Activated naive CD4-positive, alpha-beta T cell treated with anti-CD3 and anti-CD28 coated beads, Interleukin-2, amount 50 U/mL, for 16 hours (primary cell): ENCODE measurements at places on chromosomes 13 and 19.

DNA sequence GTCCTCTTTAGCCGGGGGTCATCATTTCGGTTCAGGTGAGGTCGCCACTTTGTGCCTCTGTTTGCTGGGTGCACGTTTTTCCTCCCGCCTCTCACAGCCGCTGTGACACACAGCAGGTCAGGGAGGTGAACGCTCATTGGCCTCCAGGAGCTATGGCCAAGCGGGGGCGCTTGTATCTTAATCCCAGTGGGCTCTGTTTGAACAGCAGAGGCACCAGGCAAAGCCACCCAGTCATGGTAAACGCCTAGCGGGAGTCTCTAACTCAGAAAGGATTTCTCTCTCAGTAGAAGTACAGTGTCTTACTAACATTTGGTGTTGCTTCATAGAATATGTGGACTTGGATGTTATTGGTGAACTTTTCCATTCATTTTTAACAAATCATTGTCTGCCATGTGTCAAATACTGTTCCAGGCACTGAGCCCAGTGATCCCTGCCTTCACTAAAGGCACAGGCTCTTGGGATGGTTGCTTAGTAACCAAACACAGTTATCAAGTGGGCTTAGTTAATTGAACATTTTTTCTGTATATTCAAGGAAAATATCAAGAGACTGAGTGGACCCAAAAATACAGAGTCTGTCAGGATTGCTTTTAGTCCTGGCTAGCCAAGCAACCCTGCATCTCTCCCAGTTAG, 186.7 kb downstream of the STK24 start:
- DNase-seq: no peak

DNA sequence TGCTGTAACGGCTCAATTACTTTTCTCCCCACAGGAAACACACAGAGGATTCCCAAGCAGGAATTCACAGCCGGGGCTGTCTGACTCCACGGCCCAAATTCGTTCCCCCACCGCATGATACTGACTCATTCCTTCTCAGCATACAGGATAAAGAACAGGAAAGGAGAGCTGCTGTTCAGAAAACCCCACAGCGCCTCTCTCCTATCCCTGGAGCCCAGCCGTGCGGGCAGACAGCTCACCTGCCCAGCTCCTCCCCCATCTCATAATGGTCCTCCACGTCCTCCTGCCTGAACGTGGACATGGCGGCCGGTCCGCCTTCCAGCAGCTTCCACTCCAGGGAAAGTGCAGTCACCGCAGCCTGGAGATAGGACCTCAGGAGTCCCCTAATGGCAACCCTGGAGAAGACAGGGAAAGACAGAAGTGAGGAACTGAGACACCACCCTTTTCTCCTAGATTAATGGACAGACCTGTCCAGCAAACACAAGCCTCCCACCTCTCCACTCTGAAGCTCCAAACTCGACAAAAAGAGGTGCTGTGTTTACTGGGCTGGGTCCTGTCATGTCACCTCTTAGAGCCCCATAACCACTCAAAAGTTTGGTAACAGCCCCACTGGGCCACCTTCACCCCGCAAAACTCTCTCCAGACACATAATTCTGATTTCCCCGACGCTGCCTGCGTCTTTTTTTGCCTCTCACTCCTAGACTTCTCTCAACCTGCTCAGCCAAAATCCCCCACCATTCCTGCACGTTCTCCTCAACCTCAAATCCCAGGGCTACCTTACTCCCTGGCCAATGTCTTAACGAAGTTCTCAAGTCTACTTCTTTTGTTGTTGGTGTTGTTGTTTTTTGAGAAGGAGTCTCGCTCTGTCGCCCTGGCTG, 1.2 kb downstream of the DAPK3 start:
- no peak for DNase-seq

DNA sequence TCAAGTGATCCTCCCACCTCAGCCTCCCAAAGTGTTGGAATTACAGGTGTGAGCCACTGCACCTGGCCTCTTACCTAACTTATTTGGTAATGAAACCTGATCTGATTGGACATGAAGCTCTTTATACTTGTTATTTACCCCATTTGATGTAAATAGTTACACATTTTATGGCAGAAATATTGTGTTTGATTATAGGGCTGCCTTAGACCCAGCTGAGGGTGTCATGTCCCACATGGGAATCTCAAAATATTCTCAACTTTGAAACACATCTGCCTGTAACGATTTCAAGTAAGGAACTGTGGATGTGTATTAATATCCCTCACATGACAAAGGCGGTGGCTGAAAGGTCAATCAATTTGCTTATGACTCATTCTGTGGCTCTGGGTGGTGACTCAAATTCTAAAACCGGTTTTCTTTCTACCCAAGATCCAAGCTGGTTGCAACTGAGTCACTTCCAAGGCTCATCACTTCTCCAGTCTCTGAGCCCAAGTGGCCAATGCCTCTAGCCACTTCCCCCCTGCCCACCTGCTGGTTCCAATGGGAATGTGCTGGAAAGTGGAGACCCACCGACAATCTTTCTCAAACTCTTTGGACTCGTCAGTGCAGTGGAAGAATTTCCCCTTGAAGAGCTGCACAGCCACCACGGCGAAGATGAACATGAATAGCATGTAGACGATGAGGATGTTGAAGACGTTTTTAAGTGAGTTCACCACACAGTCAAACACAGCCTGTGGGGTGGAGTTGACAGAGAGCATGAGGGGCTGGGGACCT, 110.9 kb downstream of the IER2 start:
- no peak for DNase-seq

GRCh38 chr19:55635334-55635717, 5.5 kb upstream of the ZNF580 start:
- DNase-seq: no peak

DNA sequence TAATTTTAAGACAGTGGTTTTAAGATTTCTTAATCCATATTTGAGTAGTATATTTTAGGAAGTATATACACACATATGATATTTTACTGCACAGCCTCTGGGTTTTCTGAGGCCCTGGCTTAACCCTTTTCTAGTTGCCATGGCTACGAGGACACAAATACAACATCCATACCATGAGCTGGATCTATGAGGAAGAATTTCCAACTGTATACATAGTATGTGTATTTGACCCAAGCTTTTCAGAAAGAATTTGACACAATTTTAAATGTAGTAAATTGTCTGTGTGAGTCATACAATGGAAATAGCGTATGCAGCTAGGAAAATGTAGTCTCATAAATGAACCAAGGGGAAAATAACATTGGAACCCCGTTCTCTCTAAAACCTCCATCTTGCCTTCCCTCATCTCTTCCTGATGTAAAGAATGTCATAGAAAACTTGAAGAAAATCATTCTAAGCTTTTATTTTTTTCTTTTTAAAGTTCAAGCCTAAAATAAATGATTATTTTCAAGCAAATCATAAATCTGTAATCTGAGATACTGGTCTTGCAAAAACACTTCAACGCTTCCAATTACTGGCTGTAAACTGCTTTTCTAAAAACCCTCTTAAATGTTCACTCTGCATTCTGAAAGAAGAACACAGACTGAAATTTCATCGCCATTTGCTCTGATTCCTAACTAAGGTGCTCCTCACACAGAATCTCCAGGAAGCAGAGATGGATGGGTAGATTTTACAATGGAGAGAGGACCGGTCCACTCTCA, 172.4 kb downstream of the LACC1 start:
- no peak for DNase-seq

GRCh38 chr19:23310729-23311211, 60.6 kb upstream of the ZNF724 start:
- no peak for DNase-seq

DNA sequence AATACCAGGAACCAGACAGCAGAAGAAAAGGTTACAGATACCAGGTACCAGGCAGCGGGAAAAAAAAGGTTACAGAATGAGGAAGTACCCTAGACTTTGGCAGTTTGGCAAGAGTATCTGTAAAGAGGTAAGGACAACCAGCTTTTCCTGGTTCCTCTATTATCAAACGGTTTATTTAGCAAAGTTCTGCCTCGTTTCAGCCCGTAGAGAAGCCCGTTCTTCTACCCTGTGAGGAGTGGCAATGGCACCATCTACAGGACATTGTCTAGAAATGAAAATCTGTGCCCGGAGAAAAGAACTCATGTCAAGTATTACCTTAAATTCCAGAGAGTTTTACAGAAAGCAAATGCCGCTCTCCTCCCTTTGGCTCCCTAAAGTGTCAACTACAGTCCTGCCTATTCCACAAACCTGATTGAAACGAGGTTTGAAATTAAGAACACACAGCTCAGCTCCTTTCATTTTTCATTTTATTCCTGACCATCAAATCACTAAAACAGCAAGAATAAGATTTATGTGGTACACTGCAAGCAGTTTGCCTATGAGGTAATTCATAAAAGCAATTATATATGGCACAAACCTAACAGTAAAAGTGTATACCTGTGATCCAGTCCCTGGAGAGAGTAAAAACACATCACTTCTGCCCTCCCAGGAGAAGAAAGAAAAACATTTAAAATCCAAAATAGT, 226.3 kb downstream of the SLC7A1 start:
- no peak for DNase-seq

DNA sequence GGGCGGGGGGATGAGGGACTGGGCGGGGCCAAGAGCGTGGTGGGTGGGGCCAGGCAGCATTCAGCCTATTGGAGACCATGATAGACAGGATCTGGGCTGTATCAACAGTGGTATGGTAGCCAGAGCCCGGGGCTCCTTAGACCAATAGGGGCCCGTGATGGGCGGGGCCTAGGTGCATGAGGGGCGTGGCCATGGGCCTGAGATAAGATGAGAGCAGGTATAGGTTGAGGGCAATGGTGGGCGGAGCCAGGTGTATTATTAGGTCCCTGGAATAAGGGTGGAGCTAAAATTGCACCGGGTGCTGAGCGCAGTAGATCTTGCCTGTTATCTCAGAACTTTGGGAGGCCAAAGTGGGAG, 5.3 kb downstream of the ABCA7 start:
- DNase-seq: peak; percentile 71

GRCh38 chr13:111462221-111462764, 141.9 kb downstream of the TEX29 start:
- no peak for DNase-seq

GRCh38 chr13:88112526-88112925, 441.4 kb downstream of the SLITRK5 start:
- no peak for DNase-seq

DNA sequence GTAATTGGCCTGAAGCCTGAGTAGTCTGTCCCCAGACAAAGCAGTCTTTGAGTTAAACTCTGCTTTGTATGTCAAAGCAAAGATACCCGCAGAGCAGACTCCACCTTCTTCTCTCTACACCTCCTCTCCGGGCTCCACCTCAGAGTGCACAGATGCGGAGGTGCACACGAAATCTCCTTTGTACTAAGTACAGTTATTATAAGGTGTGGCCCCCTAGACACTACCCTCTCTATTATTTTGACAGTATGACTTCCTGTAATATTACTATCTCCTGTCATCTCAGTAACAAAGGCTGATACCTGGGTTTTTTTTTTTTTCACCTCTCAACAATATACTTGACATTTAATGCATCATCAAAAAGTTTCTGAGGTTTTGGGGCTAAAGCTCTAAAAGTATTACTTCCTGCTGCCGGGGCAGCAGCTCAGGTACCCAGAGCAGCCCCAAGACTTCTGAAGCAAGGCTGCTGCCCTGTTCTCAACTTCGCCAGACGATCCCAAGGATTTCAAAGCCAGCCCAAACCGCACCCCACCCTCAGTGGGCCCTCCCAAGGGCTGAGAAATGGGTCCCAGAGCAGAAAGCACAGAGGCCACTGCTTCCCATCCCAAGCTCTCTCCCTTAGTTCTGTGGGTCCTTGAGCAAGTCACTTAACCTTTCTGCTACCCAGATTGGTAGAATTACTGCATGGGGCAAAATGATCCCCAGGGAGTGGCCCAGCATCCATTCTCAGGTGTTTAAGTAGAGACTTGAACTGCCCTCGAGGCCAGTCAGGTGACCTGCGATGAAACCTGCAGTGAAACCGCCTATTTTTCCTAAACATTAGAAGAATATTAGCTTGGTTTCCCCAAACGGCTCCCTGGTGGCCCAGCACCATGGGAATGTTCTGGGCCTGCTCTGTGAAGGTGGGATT, 180.6 kb downstream of the FOXO1 start:
- DNase-seq: peak; percentile 75

DNA sequence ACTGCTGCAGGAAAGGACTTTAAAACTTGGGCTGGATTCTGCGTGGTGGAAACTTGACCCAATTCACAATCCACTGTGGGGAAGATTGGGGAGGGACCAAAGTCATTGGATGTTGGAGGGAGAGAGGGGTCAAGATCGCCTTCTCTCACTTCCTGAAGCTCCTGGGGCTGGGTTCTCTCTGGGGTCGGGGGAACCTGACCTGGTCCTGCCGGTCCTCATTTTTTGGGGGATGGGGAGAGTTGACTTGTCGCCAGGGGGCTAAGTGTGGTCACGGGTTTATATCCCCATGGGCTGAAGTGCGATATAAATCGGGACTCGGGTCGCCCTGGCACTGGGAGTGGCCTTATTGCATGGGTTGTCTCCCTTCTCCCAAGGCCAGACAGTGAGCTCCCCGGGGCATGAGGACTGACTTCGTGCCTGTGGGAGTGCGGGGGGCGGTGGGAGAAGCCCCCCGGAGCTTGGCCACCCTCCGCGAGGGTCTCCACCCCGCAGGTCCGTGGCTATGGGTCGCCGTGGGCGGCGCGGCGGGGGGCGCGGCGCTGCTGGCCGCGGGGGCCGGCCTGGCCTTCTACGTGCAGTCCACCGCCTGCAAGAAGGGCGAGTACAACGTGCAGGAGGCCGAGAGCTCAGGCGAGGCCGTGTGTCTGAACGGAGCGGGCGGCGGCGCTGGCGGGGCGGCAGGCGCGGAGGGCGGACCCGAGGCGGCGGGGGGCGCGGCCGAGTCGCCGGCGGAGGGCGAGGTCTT, 6.3 kb downstream of the ICAM5 start:
- DNase-seq: no peak

- no peak for DNase-seq
Measured at GRCh38 chr19:1575323-1576241, 7.5 kb upstream of the MEX3D start.
